ENCODE measurements at places on chromosomes 5 and 9.

DNA sequence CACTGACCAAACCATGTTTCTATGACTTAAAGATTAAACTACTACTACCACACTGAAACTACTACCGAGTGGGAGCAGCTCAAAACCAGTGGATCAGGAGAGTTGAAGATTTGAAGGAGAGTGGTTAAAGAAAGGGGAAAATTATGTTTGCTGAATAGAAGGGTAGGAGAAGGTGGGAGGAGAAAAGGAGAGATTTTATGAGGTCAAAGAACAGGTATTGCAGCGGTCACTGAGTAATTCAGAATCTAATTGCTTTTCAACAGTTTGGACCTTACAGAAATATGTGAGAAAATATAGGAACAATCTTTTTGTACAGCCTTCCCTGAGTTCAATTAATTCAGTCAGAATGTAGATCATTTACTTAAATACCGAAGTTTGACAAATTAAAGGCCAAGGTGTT is 24.6 kb downstream of the EDIL3 start:
- DNase-seq, result no peak

GRCh38 chr5:4737868-4738267 is 402.3 kb upstream of the ADAMTS16 start:
- no peak for DNase-seq

GRCh38 chr9:95746408-95747180 is 128.9 kb upstream of the ERCC6L2 start:
- DNase-seq, result no peak

- DNase-seq, result no peak
Observed at GRCh38 chr5:65474130-65474711, 7.5 kb downstream of the ADAMTS6 start.

DNA sequence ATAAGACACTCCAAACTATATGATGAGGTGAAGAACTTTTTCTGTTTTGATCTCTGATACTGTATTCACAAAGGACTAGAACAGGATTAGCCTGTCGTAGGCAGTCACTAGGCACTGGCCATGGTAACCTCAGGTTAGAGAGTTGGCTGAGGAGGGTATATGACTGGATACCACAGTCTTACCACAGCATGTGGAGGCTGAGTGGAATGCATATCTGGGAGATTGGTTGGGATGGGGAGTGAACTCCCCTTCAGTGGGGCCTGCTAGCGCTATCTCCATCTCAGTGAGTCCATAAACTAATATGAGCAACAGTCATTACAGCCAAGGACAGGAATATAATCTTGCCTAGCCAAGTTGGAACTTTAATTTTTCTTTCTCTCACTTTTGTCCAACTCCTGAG is 339.1 kb downstream of the SPATA31D1 start:
- no peak for DNase-seq

- DNase-seq, result no peak
Observed at GRCh38 chr9:86962692-86963091, 15.4 kb upstream of the GAS1 start.

DNA sequence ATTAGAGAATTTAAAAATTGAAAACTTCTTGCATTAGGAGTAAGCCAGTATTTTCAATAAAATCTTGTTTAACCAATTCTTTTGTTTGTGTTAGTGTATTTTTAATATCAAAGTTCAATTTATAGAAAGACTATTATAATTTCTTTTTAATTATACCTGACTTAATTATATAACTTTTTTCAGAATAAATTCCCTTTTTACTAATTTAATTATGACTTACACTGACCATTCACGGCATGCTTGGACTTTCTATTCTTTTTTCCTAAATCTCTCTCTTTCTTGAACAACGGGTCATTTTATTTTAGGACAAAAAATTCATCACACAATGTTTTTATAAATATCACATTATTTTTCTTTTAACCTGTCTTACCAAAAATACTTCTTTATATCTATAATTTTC is 555.3 kb upstream of the PTGER4 start:
- no peak for DNase-seq

GRCh38 chr5:135826994-135827671 is 7.3 kb upstream of the SLC25A48 start:
- DNase-seq, result no peak

- no peak for DNase-seq
Observed at GRCh38 chr9:17881371-17881770, 302.5 kb downstream of the SH3GL2 start.

DNA sequence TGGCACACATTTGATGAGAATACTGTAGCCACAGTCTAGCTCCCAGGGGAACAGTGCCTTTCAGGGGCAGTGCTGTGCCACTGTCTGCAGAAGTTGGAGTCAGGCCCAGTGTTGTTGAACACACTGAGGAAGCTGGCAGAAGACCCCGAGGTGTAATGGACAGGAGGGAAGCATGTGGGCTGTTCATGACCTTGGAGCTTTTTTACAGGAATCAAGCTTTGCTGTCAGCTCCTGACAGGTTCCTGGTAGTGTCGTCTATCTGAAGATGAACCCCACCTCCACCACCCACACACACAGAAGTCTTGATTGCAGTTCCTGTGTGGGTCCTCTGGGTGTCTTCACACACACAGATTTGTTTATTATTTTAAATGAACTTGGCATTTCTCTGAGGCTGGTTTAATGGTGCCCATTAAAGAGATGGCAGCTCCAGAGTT is 40.3 kb upstream of the TNFAIP8 start:
- DNase-seq, result peak; percentile 65

DNA sequence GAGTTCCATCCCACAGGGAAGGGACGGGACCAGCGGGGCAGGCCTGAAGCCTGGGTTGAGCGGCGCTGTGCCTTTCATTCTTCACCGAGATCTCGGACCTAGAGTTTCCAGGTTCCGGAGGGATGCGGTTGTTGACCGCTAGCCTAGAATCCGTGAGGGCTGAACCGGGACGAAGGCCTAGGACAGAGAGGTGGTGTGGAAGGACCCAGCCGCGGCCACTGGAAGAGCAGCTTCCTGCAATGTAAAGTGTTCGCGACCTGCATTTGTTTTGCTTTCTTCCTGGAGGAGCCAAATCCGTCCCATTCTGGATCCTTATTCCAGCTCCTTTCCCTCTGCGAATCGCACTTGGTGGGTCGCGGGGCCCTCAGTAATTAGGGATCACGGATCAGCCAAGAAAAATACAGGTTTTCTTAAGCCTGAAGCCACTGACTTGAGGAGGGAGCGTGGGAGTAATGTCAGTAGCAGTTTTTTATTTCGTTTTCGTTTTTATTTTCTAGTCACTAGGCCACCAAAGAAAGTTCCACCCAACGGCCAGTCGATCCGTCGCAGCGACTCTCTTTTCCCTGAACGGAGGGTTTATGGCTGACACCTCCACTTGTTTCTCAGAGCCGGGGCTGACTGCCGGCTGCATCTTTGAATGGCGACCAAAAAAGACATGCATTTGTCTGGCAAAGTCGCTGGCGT is 48.6 kb downstream of the ANXA2R start:
- DNase-seq, result no peak

GRCh38 chr9:127927201-127927987 is 3.2 kb downstream of the PIP5KL1 start:
- peak; percentile 79 for DNase-seq

GRCh38 chr5:73405691-73406090 is 42.9 kb downstream of the FOXD1 start:
- DNase-seq, result no peak

GRCh38 chr5:177496070-177496726 is 1.2 kb downstream of the PDLIM7 start:
- DNase-seq, result no peak

Measured in CD4-positive, CD25-positive, alpha-beta regulatory T cell (primary cell).